ENCODE measurements at places on chromosomes 1 and 21.

- no peak for DNase-seq
Observed at GRCh38 chr1:191343816-191344215, 814.4 kb upstream of the RGS18 start.

DNA sequence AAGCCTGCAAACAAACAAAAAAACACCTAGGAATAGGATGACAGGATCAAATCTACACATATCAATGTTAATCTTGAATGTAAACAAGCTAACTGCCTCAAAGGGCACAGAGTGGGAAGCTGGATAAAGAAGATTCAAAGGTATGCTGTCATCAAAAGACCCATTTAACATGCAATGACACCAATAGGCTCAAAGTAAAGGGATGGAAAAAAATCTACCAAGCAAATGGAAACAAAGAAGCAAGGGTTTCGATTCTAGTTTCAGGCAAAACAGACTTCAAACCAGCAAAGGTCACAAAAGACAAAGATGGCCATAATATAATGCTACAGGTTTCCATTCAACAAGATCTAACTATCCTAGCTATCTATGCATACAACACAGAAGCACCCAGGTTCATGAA, 16.2 kb upstream of the OR2T10 start:
- DNase-seq, result no peak

DNA sequence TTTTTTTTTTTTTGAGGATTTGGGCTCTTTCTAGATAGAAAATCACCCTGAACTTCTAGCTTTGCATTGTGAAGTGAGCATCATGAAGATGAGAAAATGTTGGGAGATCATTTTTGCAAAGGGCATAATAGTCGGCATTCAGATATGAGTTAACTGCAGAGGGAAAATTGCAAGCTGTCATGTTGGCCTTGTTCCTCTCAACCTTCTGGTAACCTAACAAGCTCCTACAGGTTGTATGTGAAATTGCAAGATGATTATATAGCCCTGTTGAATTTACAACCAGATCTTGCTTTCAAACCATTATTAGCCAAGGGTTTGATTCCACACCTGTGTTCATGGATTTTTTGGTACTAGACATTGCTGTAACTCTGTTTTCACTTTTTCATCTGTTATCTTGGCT, 2.2 kb downstream of the ELOA start:
- DNase-seq, result peak; percentile 79

- DNase-seq, result no peak
Observed at GRCh38 chr1:34319218-34319617, 142.5 kb downstream of the C1orf94 start.

- no peak for DNase-seq
Observed at GRCh38 chr1:21262293-21263051, 27.8 kb downstream of the ECE1 start.

- DNase-seq, result no peak
Observed at GRCh38 chr1:85198864-85199263, 2.0 kb downstream of the SYDE2 start.

GRCh38 chr1:40806731-40807695, 23.4 kb downstream of the KCNQ4 start:
- no peak for DNase-seq

GRCh38 chr1:174217787-174218574, 58.7 kb downstream of the RABGAP1L start:
- DNase-seq, result no peak

DNA sequence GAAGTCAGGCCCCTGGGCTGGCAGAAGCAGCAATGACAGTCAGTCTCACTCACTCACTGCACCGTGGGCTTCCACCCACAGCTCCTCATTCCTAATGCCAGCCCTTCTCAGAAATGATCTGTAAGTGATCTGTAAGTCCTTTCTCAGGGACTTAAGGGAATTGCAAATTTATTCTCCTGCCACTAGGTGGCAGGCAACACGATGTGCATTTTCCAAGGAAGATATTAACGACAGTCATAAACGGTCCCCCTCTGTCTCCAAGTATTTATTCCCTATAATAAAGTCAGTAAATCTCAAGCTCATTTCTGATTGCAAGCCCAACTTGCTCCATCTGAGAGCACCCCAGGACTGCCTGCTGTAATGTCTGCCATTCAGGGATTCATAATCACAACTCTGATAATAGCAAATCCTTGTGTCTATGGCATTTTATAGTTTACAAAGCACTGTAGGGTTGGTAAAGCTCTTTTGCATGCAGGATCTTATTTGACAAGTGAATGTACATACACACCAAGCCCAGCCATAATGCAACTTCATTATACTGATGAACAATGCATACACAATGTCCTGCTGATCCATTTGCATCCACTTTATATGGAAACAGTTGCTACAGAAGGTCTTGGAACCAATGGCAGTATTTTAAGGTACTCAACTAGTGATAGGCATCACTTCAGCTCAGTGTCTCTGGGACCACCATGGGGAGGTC, 380.5 kb upstream of the CAMK1G start:
- peak; percentile 57 for DNase-seq

- no peak for DNase-seq
Observed at GRCh38 chr1:199010492-199010891, 371.7 kb downstream of the PTPRC start.

- DNase-seq, result no peak
Observed at GRCh38 chr1:243234978-243235647, 20.0 kb downstream of the CEP170 start.

GRCh38 chr1:94862718-94863117, 42.6 kb downstream of the SLC44A3 start:
- DNase-seq, result no peak

DNA sequence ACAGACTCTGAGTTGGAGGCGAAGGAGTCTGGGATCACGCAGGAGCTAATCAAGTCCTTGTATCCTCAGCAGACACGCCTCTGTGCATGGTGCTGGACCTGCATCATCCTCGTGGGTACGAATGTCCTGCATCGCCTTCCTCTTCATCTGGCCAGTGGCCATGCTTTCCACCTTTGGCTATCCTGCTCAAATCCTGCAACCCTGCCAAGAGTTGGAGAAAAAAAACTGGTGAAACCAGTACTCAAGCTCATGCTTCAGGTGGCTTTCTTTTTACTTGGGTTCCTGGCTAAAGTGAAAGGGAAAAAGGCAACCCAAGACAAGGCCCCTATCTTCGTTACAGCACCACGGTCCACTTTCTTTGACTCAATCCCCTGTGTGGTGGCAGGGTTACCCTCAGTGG, 8.9 kb downstream of the SETSIP start:
- no peak for DNase-seq

GRCh38 chr1:233518344-233518743, 95.6 kb upstream of the KCNK1 start:
- DNase-seq, result peak; percentile 60

DNA sequence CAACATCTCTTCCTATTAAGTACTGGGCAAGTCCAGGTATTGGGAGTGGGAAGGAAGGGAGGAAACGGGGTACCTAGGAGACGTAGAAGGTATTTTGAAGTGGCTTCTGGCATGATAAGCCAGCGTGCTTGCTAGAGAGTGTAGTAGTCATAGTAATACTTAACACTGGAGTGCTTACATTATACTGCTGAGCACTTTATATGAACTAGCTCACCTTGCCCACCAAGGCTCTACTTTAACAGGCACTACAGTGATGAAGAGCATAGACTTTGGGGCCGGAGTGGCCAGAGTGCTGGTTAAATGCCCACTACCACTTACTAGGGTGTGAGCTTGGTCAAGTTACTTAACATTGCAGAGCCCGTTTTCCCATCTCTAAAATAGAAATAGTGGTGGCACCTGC, 61.7 kb downstream of the ACP6 start:
- no peak for DNase-seq

- DNase-seq, result no peak
Observed at GRCh38 chr1:175185903-175186302, 6.7 kb downstream of the KIAA0040 start.

DNA sequence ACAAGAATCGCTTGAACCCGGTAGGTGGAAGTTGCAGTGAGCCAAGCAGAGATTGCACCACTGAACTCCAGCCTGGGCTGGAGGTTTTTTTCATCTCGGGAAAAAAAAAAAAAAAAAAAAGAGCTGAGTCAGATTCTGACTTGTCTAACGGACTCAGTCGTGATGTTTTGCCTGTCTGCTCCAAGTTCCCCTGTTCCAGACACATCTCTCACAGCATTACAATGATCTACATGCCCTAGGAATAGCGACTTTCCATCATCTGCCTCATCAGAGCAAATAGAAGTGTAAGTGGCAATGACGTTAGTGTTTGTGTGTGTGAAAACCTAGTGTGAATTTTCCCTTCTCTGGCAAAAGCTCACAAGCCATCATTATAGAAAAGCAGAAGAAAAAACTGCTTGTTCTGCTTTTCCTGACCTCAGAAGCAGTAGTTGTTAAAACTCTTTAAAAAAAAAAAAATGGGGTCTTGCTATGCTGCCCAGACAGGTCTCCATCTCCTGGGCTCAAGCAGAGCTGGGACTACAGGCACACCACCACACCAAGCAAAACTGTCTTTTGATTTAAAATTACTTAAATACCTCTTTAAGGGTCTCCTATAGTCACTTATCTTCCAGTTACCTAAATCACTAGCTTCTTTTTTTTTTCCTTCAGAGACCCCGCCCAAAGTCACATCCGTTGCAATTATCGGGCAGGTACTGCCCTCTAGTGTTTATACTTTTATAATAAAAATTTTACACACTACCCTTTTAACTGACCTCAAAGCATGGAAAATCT, 37.3 kb downstream of the PLEKHO1 start:
- peak; percentile 53 for DNase-seq

- DNase-seq, result no peak
Observed at GRCh38 chr1:41662765-41663437, 178.4 kb upstream of the EDN2 start.

- DNase-seq, result peak; percentile 62
Observed at GRCh38 chr1:223143537-223144248, 645 bp upstream of the TLR5 start.

DNA sequence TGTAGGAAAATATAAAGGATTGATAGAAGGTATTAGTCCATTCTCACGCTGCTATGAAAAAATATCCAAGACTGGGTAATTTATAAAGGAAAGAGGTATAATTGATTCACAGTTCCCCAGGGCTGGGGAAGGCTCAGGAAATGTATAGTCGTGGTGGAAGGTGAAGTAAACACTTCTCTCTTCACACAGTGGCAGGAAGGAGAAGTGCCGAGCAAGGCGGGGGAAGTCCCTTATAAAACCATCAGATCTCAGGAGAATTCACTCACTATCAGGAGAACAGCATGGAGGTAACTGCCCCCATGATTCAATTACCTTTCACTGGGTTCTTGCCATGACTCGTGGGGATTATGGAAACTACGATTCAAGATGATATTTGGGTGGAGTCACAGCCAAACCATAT, 1806.0 kb downstream of the MRPL39 start:
- DNase-seq, result no peak

DNA sequence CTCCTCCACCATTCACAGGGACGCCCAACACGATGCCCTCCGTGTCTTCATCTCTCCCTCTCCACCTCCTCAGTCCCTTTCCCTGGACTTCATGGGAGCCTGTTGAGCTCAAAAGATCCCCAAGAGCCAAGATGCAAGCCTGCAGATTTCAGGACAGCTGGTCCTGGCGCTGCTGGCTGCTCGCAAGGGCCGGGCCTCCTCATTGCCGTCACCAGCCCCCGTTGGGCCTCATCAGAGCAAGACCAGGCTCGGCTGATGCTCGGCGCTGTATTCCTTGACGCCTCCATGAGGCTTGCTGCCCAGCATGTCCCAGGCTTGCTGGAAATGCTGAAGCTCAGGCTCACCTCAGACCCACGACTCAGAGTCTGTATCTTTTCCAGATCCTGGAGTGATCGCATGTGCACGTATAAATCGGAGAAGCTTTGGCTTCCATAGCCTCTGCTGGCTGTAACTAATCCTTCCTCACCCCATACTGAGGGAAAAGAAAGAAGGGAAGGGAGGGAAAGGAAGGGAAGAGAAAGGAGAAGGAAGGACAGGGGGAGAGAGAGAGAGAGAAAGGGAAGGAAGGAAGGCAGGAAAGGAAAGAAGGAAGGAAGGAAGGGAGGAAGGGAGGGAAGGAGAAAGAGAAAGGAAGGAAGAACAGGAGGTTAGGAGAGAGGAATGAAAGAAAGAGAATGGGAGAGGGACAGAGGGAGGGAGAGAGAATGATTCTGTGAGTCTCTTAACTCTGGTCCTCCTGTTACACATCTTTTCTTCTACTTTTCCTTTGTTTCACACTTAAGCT, 94.6 kb downstream of the KCNJ15 start:
- no peak for DNase-seq

GRCh38 chr21:42833859-42834725, 45.2 kb downstream of the WDR4 start:
- DNase-seq, result peak; percentile 11

- no peak for DNase-seq
Observed at GRCh38 chr1:20099533-20099932, 19.8 kb downstream of the PLA2G2D start.

- DNase-seq, result peak; percentile 47
Observed at GRCh38 chr1:65792669-65793358, at the start of gene PDE4B. Gene PDE4B (plus strand): TSS chr1:65792895.

GRCh38 chr1:60553730-60554129, 480.2 kb upstream of the C1orf87 start:
- no peak for DNase-seq

GRCh38 chr1:164261691-164262240, 297.2 kb upstream of the PBX1 start:
- DNase-seq, result no peak

- no peak for DNase-seq
Observed at GRCh38 chr1:17225140-17225539, 20.2 kb downstream of the PADI1 start.

DNA sequence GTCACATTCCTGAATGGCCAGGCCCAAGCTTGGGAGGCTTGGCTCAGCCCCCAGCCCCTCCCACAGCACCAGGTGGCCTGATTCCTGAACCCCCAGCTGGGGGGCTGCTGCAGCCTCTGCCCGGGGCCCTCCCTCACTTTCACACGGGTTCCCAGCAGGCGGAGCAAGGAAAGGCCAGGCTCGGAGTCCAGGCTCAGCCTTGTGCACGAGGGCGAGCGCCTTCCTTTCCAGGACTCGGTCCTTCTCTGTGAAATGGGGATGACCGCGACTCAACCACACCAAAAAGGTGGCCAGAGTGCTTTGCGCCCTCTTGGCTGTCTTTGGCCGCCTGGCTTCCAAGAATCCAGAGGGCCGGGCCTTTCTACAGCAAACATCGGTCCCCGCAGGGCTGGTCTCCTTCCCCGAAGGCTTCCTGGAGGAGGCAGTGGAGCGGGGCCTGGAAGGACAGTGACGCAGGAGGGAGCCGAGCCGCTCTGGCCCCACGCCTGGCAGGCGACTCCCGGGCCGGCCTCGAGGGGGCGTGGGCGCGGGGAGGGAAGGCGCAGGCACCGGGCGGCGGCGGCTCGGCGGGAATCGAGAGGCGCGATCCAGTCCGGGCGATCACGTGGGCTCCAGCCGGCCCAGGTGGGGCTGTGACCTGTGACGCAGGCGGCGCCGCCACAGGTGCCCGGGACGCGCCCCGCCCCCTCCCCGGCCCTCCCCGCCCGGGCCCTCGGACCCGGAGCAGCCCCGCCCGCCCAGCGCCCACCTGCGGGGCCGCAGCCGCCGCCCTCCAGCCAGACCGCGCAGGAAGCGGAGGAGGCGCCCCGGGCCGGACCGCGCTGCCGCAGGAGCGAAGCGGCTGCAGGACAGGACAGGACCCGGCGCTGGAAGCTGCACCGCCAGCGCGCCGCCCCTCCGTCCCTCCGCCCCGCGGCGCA, at the start of gene ARHGEF16:
TSS of gene ARHGEF16 (plus strand) at position 775 of the 920 bp plus-strand sequence. CDS start 8,420 bp downstream, outside the sequence.
- peak; percentile 62 for DNase-seq

- no peak for DNase-seq
Observed at GRCh38 chr1:235995511-235995910, 69.4 kb downstream of the NID1 start.

All from GM20000 (cell line).